D721Med (cell line): ENCODE measurements at places on chromosomes 3 and 15.

DNA sequence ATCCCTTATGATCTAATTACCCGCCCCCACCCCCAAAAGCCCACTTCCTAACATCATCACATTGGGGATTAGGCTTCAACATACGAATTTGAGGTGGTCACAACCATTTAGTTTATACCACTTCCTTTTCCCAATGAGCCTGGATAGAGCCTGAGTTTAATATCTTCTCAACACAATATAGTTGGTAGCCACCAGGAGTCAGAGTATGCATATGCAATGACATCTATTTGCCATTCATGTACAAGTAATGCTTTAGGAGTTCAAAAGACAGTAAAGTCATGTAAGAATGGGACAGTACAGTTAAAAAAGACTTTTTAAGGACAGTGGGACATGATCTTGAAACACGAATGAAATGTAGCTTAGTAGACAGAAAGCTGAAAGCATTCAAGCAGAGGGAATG lies 172.4 kb downstream of the DCLK3 start:
- no peak for DNase-seq

DNA sequence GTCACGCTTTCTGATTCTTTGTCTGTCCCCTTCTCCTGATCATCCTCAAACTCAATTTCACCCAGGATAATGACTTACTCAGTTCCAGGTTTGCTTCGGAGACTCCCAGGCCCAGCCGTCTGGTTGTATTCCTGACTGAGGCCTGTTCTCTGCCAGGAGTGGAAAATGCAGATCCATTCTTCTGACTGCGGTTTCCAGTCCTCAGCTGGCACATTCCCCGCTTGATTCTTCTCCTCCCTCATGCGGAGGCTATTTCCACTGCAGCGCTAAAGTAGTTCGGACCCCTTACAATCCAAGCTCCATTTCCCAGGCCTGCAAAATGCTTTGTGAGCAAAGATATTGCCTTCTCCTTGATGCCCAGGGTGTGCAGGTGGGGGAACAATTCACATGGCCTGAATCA lies 47.2 kb upstream of the GALNT15 start:
- DNase-seq = no peak

DNA sequence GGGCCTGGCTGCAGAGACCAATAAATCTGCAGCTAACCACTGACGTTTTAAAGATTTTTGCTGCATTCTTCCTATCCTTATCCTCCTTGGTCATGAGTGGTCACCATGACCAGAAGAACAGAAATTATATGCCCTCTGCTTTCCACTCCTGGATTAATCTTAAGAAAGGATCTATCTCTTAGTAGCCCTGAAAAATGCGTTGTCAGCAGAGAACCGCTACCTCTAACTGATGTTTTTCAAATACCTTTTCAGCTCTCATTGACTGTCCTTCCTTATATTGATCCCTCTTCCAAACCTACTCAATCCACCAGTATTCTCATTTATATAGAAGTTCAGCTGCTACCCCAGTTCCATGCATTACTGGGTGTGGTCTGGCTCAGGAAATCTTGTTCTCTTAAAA lies 610.1 kb downstream of the MECOM start:
- no peak for DNase-seq

DNA sequence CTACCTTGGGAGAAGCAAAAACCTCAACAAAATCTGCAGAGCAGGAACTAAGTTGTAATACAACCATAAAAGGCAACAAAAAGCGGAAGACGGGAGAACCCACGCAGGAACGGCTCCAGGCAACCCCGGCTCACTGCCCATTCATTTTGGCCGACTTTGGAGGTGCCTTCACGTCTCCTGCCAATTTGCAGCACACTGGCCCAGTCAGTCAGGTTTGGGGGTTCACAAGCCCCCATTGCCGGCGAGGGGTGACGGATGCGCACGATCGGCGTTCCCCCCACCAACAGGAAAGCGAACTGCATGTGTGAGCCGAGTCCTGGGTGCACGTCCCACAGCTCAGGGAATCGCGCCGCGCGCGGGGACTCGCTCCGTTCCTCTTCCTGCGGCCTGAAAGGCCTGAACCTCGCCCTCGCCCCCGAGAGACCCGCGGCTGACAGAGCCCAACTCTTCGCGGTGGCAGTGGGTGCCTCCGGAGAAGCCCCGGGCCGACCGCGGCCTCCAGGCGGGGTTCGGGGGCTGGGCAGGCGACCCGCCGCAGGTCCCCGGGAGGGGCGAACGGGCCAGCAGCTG lies 463 bp downstream of the TERC start:
- DNase-seq = no peak
